Adrenal gland (tissue), 19 donors: ENCODE measurements at places on chromosomes 1 and 21.

- peak; percentile 79 for DNase-seq
Measured at GRCh38 chr1:237864338-237865244, 26.1 kb downstream of the ZP4 start.

GRCh38 chr21:18986197-18986596 lies 582.6 kb upstream of the TMPRSS15 start:
- DNase-seq = no peak

DNA sequence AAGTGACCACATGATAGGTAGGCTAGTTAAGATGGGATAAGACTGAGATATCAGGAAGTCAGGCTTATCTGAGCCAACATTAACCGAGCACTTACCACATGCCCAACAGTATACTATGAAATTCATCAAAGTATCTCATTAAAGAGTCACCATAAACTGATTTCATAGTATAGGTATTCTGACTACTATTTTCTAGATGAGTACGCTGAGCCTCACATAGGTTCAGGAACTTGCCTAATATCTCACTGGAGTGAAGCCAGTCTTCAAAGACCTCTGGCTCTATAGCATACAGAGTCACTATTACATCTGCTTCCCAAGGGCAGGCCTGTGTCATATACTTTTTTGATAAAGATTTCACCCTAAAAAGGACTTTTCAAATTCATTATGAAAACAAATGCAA lies 115.6 kb upstream of the NGF start:
- no peak for DNase-seq

DNA sequence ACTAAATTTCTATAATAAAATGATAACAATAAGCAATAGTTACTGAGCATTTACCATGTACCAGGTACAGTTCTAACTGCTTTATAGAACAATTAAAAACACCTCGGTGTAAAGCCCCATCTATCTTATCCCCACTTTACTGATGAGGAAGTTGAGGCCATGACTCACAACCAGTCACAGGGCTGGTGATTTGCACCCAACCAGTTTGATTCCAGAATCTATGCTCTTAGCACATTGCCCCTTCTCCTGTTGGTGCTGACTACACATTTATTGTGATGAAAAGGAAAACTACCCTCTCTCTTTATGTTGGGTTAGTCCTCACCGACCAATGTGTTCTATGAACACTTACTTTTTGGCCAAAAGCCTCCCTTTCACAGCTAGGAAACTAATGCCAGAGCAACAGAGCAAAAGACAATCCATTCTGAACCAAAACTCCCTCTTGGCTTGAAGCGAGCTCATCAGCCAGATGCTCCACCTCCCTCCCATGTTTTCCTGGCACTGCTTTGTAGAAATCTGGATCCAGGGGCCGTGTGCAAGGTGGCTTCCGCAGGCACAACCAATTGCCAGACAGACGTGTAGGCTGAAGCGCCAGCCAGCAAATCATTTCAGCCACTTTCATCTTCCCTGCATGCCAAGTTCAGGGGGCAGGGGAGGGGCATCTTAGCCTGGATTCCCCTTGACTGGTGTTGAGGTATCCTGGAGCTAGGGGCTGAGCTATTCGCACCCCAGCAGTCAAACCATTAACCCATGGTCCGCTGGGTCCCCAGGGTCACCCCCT lies 32.0 kb upstream of the SLC30A1 start:
- DNase-seq = peak; percentile 82

- DNase-seq = no peak
Measured at GRCh38 chr21:24994717-24995116, 612.6 kb downstream of the MRPL39 start.

DNA sequence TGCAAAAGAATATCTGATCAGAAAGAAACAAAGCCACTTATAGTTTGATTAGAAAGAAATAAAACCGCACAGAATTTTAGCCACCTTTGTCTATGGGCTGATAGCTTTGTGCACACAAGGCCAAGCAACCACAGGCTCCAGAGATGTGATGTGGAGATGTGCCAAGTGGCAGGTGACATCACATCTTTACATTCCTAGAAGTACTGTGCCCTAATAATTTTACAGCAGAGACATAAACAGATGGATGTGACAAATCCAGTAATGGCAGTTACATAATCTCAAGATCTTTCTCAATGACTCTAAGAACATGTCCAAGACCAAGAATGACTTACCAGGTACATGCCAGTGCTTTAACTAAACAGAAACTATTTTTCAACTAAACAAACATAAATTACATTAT lies 159.5 kb downstream of the LTN1 start:
- DNase-seq = no peak

- no peak for DNase-seq
Measured at GRCh38 chr1:240522122-240522822, 89.7 kb downstream of the GREM2 start.

GRCh38 chr1:14986168-14986567 lies 167.4 kb upstream of the TMEM51 start:
- no peak for DNase-seq

- no peak for DNase-seq
Measured at GRCh38 chr21:31043471-31043870, 5.2 kb upstream of the KRTAP19-8 start.

DNA sequence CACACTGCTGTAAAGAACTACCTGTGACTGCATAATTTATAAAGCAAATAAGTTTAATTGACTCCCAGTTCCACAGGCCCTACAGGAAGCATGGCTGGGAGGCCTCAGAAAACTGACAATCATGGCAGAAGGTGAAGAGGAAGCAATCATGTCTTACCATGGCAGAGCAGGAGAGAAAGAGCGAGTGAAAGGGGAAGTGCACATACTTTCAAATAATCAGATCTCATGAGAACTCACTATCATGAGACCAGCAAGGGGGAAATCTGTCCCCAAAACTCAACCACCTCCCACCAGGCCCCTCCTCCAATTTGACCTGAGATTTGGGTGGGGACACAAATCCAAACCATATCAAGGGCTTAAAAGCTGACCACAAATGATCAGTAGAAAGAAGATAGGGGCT lies 493.2 kb downstream of the PTPRC start:
- no peak for DNase-seq

DNA sequence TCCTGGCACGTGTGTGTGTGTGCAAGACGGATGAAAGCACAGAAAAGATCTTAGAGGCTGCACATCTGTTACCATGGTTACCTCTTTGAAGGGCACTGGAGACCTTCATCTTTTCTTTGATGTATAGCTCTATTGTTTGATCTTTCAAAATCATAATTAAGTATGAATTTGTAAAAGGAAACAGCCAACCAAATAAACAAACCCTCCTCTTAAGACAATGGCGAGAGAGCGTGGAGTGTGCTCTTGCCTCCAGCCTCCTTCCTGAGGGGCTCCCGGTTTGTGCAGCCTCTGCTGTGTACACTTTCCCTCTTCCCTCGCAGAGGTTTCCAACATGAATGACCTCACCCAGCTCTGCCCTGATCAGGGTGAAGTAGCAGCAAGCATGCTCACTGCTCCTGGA lies 27.9 kb downstream of the CACNA1S start:
- DNase-seq = no peak

DNA sequence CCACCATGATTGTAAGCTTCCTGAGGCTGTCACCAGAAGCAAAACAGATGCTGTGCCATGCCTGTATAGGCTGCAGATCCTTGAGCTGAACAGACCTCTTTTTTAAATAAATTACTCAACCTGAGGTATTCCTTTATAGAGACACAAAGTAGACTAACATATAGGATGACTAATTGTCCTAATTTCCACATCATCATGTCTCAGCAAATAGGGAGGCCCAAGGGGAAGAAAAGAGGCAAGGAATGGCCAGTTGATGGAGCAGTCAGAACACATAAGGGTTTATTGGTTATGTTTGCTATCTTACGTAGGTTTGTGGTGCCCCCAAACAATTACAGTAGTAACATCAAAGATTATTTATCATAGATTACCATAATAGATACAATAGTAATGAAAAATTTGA lies 126.2 kb downstream of the RASAL2 start:
- DNase-seq = no peak

- no peak for DNase-seq
Measured at GRCh38 chr1:150024156-150024555, 13.6 kb upstream of the OTUD7B start.

- no peak for DNase-seq
Measured at GRCh38 chr1:223508796-223509195, 115.6 kb downstream of the CCDC185 start.

GRCh38 chr1:212098310-212098709 lies 62.8 kb downstream of the DTL start:
- no peak for DNase-seq

- DNase-seq = no peak
Measured at GRCh38 chr1:93735722-93736121, 54.1 kb upstream of the BCAR3 start.

- peak; percentile 63 for DNase-seq
Measured at GRCh38 chr21:39867198-39867650, at the start of gene PCP4. TSS of gene PCP4 (plus strand) at chr21:39867438. CDS start at chr21:39867502, 64 bp downstream.

DNA sequence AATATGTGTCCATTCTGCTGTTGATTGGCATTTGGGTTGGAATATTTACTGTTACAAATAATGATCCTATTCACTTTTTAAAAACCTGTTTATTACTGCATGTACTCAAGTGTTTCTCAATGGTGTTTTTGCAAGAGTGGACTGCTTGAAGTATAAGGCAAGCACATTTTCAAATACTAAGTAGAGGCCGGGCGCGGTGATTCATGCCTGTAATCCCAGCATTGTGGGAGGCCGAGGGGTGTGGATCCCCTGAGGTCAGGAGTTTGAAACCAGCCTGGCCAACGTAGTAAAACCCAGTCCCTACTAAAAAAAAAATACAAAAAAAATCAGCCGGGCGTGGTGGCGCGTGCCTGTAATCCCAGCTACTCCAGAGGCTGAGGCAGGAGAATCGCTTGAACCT lies 276.9 kb upstream of the ADGRL4 start:
- DNase-seq = no peak

- DNase-seq = no peak
Measured at GRCh38 chr1:63632110-63632509, 38.9 kb downstream of the PGM1 start.

GRCh38 chr1:209512821-209513220 lies 70.7 kb upstream of the CAMK1G start:
- no peak for DNase-seq

DNA sequence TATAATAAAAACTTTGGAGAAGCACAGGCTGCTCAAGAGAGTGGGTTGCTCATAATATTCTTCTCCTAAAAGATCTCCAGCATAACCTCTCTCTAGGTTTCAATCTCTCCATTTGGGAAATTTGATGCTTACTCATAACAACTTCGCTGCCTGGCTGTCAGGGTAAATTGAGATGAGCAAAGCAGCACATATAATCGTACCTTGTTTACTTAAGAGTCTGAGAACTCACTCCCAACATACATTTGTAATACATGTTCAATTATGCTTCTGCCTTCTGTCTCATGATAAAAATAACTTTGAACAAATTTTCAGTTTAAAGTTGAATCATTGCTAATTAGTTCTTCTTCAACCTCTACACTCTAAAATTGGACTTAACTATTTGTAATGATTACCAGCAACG lies 68.9 kb downstream of the DUSP10 start:
- no peak for DNase-seq

DNA sequence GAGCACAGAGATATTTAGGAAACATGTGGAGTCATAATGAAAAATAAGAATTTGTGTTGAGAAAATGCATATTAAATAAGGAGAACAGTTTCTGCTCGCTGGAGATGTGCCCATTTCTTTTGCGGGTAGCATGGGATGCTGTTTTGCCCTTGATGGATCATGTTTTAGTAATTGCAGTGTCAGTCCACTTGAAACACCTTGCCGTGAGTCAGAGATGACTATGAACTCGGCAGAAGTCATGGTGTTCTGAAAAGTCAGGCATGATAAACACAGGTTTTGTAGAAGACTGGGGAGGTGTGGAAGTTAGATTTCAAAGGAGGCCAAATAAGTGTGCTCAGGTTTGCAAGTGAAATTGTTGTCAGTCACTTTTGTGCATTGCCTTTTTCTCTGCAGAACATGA lies 315.0 kb upstream of the LRRC7 start:
- no peak for DNase-seq

DNA sequence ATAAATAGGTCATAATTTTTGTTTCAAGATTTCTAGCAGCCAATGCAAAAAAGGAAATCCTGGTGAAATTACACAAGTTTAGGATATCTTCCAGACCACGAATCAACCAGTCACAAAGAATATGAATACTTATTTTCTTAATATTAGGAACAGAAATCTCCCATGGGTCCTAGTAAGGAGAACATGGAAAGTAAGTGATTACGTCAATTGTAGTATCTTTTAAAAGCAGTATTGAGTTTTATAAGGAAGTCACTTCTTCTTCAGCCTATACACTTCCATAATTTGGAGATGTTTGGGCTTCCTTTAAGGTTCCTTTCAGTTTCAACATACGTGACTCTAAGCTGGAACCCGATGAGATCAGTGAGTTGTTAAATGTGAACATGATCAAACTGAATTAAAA lies 534.5 kb downstream of the USP25 start:
- no peak for DNase-seq

DNA sequence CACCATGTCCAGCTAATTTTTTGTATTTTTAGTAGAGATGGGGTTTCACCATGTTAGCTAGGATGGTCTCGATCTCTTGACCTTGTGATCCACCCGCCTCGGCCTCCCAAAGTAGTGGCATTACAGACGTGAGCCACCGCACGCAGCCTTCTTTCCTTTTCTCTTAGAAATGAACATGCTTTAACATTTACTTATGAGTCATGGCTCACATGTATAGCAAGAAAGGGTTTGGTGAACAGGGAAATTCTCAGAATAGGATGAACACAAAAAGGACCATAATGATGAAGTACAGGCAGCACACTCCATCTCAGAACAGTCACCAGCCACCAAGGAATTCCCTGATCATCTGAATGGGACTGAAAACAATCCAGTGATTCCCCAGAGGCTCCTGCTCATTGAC lies 9.4 kb upstream of the VAMP4 start:
- DNase-seq = no peak

- no peak for DNase-seq
Measured at GRCh38 chr21:39720126-39720778, 24.7 kb upstream of the IGSF5 start.

GRCh38 chr1:6275826-6276782 lies 15.2 kb upstream of the GPR153 start:
- peak; percentile 18 for DNase-seq

DNA sequence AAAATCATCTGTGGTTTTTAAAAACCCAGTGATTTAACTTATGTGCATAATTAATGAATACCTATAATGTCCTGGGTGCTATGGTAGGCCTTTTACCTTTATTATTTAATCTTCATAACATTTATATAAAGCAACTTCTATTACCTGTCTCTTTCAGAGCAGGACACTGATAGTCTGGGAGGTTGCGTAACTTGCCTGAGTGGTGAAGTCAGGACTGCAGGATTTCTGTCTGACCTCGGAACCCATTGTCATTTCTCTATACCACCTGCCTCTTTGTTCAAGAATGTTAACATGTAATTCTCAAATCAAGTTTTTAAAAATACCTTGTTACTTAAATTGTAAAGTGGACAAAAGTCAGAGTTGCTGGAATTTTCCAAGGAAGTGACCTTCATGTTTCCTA lies 41.0 kb upstream of the BACH1 start:
- no peak for DNase-seq

DNA sequence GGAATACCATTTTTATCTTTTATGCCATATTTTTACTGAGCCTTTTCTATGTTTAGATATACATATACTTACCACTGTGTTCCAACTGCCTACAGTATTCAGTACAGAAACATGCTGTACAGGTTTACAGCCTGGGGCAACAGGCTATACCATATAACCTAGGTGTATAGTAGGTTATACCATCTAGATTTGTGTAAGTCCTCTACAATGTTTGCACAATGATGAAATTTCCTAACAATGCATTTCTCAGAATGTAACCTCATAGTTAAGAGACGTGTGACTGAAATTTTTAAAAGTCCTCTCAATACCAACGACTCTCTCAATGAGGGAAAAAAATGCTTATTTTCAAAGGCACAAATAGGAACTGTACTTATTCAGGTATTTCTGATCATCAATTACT lies 21.7 kb downstream of the INTS7 start:
- no peak for DNase-seq
